Stimulated activated CD4-positive, alpha-beta T cell treated with anti-CD3 and anti-CD28 coated beads, Interleukin-4, amount 100 ng/mL, for 1 hour (primary cell): ENCODE measurements at places on chromosomes 1 and 21.

DNA sequence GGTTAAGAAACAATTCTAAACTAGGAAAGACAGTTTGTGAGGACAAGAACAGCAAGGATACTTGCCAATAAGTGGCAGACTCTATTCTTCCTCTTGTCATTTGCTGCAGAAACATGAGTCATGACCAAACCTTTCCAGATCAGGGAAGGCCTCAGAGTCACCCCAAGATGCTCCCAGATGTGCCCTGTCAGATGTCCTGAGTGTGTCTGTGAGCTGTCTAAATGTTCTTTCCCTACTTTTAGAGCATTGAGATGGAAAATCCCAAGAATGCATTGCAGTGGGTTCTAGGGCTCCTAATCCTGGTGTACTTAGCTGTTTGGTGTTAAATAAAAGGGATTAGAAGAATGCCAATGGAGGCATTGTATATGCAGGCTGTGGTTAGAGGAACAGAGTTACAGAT, 57.5 kb upstream of the KIAA0040 start:
- DNase-seq, result no peak

- no peak for DNase-seq
Observed at GRCh38 chr1:234975122-234975940, 153.3 kb downstream of the TOMM20 start.

GRCh38 chr1:206992790-206993189, 22.5 kb upstream of the FCAMR start:
- DNase-seq, result no peak

DNA sequence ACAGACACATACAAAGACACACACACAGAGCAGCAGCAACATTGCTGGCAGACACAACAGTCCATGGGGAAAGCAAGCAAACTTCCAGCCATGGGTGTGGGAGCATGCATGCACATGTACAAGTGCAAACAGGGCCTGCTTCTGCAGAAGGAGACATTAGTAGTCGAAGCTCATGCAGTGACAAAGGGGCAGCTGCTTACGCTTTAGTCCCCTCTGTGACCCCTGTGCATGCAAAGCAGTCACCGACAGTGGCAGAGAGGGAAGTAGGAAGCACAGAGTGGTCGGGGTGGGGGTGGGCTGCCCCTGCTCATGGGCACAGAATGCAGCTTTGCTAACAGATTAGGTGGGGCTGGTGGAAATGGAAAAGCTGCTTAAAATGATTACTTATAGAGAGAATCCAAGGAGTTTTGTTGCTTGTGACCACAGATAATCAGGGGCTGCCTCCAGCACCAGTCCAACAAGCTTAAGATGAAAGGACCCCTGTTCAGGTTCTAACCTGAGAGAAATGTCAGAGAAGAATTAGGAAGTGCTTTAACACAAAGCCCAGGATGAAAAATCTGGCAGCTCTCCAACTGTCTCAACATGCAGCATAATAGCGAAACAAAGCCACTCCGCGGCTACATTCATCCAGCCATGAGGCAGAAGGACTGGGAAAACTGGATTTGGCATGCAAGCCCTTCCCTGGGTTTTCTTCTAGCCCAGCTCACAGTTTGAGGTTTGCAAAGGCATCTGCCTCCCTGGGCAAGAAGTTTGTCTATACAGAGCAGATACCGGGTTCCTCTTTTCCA, 378.9 kb downstream of the KCNH1 start:
- no peak for DNase-seq

- DNase-seq, result no peak
Observed at GRCh38 chr1:161162806-161163205, 3.4 kb upstream of the PPOX start.

DNA sequence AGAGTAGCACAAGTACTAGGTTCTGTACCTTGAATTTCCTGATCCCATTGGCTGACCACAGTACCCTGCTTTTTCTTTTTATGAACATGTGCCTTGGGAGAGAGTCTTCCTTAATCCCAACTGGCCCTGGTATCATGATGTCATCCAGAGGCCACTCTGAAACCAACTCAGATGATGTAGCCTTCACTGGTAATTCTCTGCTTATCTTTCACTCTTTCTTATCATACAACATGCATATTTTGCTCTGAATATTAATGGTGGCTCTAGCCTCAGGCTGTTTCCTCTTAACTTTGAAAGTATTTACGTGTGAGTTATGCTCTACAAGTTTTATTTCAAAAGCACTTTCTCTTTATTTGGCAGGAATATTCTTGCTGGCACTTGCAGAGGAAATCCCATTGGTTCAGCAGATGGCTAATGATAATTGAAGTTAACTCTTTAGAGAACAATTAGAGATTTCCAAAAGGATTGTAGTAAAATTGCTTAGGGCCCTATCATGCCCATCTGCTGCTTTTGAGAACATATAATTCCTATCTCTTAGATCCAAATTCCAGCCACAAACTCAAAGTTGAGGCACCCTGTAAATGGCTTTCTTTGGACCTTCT, 86.1 kb downstream of the PTGER3 start:
- DNase-seq, result no peak

DNA sequence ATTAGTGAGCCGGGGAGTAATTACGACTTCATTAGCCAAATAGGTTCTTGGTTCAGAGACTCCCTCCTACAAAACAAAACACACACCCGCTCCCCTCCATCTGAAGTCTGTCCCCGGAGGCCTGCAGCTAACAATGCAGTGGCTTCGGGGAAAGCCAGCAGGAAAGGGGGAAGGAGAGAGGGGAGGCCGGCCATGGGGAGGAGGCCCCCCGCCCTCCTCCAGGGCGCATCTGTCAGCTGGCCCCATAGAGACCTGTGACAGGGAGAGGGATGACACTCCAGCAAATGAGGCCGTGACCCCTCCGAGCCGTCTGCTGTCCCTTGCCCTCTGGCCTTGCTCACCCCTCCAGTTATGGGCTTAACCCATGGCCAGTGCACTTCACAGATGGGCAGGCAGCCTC, 12.1 kb upstream of the CNTN2 start:
- DNase-seq, result no peak

- DNase-seq, result no peak
Observed at GRCh38 chr1:247854899-247855545, 2.0 kb upstream of the TRIM58 start.

DNA sequence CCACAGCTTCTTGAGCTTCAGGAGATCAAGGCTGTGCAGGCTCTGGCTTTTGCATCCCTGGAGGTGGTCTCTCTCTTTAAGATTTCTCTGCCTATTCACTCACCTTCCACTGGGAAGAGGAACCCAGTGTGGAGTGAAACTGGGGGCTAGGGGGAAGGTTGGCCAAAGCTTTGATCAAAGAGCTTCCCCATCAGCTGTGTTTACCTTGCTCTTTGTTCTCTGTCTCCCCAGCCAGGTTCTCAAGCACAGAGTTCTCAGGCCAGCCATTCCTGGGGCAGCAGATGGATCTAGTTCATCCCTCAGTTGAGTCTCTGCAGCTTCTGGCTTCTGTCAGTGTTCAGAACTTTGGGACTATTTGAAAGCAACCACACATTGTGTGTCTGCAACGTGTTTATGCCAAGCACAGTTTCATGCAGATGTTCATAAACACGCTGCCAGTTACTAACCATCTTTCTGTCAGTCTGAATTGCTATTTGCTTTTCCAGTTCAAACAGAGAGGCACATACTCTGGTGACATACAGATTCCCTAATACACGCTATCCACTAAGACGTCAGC, 17.2 kb upstream of the MRPS14 start:
- no peak for DNase-seq

DNA sequence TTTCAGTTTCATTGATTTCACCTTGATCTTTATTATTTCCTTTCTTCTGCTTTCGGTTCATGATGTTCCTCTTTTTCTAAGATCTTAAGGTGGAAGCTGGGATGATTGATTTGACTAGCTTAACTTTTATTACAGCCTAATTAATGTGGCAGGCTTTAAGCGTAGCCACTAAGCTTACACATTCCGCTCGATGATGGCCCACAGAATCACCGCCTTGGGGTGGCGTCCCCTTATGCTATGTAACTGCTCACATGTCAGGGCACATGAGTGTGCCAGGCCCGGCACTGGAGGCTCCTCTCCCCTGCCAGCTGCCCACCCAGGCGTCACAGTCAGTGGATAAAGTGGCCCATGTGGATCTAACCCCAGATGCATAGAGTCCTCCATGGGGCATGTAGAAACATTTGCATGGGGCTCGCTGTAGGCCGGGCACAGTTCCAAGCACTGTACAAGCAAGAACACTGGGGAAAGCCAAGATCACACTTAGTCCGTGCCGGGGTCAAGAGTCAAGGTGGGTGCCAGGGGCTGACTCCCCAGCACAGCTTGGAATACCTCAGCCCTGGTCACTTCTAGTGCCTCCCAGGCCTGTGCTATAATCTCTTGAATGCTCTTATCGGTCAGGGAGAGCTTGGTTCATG, 41.7 kb downstream of the PKNOX1 start:
- no peak for DNase-seq

GRCh38 chr21:29145354-29145782, 14.9 kb downstream of the MAP3K7CL start:
- no peak for DNase-seq

- DNase-seq, result no peak
Observed at GRCh38 chr1:201575912-201576311, 37.0 kb downstream of the NAV1 start.

DNA sequence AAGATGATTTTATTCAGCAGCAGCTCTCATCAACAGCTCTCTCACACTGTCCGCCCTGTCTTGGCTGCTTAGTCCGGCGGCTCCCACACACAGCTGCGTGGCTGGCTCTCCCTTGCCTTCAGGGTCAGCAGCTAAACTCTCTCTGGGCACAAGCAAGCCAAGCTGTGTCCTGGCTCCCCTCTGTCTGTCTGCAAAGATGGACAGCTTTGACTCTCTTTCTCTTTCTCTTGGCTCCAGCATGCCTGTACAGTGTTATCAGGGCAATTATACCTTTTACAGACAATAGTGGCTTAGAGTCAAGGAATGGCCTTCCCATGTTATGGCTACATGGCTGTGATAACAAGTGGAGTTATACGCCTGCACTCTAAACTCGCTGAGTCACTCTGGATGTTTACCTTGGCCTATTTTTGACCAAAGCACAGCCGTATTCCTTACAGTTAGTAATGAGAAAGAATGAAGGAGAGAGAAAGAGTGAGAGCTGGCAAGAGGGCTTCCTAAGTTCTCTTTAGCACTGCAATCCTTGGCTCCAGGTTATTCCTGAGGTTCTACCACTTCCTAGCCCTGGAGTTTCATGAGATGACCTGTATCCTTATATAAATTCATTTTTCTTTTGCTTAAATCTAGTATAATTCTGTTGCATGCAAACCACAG, 59.9 kb upstream of the ZSWIM5 start:
- no peak for DNase-seq

DNA sequence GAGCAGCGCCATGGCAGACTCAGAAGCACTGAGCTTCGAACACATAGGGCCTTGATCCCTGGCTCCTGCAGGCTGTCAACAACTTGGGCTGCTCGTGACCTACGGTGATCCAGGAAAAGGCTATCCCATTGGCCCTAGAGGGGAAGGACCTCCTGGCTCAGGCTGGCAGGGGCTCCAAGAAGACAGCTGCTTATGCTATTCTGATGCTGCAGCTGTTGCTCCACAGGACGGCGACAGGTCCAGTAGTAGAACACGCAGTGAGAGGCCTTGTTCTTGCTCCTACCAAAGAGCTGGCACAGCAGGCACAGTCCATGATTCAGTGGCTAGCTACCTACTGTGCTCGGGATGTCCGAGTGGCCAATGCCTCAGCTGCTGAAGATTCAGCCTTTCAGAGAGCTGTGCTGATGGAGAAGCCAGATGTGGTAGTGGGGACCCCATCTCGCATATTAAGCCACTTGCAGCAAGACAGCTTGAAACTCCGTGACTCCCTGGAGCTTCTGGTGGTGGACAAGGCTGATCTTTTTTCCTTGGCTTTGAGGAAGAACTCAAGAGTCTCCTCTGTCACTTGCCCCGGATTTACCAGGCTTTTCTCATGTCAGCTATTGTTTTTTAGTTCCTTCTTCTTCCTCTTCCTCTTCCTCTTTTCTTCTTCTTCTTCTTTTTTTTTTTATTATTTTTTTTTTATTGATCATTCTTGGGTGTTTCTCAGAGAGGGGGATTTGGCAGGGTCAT, 18.9 kb downstream of the ITLN2 start:
- DNase-seq, result no peak

GRCh38 chr1:53066891-53067738, 5.1 kb downstream of the PODN start:
- DNase-seq, result no peak

GRCh38 chr1:88935522-88936222, 44.3 kb upstream of the GTF2B start:
- no peak for DNase-seq

- DNase-seq, result no peak
Observed at GRCh38 chr1:203128716-203129500, 1.4 kb downstream of the ADORA1 start.

- no peak for DNase-seq
Observed at GRCh38 chr1:110928191-110928590, 35.5 kb downstream of the LRIF1 start.

DNA sequence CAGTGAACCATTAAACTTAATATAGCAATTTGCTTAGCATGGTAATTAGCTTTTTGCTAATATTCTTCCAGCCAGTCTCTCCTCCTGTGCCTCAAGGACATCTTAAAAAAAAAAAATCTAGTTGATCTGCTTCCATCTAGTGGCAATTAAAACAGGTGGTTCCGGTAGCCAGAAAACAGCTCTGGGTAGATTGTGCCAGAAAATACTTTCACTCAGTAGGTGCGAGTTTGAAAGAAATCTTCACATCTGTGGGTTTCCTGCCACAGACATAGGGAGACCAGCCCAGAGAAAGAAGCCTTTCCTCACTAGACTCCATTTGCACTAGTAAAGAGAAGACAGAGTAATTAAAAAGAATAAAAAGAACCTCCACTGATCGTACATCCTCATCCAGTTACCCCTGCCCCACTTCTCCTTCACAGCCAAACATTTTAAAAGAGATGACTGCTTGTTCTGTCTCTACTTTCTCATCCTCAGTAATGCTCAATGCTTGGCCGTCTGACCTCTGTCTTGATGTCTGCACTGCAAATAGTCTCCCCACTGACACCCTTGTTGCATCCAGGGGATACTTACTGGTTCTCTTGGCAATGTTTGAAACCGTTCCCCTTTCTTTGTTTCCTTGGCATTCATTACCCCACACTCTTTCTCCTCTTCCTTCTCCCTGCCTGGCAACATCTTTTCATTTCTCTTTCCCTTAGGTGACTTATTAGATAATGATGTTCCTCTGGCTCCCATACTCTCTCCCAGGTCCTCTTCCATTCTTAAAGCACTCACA, 16.9 kb downstream of the SELL start:
- no peak for DNase-seq

DNA sequence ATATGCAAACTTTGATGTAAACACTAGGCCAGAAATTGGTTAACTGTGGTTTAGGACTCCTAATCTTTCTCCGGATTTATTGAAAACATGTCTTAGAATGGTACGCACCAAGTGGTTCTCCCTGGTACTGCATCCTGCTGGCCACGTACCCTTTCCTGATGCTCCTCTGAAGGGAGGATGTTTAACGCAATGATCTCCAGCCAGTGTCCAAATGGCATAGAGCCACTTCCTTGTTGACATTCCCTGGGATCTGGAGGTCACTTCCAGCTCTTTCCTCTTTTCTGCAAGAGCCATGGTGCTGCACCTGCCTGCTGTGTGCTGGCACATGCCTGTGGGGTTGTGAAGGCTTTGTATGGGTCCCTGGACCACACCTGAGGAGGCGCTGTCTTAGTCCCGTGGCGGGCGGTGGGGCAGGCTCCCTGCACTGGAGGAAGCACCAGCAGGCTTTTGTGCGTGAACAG, 53.9 kb downstream of the GALNT2 start:
- no peak for DNase-seq
